Activated CD4-positive, alpha-beta T cell treated with anti-CD3 and anti-CD28 coated beads, Interleukin-2, amount 50 U/mL, for 16 hours (primary cell): ENCODE measurements at places on chromosomes 2 and 18.

DNA sequence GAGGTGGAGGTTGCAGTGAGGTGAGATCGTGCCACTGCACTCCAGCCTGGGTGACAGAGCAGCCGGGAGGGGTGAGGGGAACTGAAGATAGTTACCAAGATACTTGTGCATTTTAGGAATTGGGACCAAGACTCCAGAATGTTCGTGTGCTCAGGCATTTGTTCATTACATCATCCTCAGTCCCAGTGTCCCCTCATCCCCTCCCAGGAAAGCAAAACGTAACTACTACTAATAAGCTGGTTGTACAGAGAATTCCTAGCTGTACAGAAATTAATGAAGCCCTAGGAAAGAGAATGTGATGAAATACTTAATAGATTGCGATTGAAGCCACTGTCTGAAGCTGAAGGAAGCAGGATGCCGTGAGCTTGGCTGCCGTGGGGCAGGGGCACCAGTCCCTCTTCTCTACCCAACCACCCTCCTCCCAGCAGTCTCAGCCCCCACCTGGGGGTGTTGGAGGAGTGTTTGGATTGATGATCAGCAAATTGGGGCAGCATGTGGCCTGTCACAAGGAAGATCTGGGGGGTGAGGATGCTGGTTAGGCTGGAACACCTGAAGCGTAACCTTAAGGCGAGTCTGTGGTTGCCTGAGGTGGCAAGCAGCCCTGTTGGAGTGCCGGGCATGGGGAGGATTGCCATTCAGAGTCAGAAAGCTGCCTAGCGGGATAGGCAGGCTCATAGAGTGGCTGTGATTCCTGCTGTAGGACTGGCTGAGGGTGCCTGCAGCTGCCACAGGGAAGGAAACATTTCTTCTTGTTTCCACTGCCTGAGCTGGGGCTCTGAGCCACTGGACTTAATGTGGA lies 140.9 kb downstream of the SH3RF3 start:
- DNase-seq: no peak

DNA sequence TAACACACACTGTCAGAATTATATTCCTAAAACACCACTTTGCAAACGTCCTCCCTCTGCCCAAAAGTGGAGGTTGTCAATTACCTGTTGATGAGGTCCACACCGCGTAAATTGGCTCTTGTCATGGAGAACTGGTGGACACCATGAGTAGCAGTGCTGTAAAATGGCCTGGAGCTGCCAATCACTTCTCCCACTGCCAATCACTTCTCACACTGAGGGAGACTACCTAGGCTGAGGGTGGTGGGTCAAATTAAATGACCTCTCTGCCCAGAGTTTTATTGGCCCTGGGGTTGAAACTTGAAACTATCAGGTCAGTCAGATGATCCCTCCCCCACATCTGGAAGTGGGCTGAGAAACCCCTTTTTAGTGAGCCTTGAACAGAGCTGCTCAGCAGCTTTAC lies 89.6 kb downstream of the SOWAHC start:
- no peak for DNase-seq

GRCh38 chr2:215624423-215624829 lies 188.6 kb upstream of the FN1 start:
- DNase-seq: no peak

DNA sequence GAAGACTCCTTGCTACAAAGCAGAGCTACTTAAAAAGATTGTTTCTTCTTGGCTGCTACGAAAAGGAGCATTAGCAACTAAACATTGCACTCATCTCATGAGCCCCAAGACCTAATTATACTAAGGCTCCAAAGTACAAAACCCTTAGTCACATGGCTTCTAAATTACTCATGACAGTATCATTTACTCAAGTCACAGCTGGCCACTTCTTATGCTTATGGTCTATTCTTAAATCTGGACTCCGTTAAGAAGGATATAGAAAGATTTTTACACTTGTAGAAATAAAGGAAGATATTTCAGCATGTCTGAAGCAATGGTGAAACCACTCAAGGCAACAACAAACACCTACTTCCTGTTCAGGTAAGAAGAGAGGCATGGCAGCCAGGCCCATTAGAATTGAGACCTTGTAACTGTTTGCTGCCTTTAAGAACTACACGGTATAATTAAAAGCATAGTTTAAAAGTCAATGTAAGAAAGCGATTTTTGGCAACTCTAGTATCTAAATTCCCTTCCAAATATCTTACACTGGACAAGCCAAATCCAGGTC lies 12.7 kb downstream of the ANKRD44 start:
- peak; percentile 68 for DNase-seq

DNA sequence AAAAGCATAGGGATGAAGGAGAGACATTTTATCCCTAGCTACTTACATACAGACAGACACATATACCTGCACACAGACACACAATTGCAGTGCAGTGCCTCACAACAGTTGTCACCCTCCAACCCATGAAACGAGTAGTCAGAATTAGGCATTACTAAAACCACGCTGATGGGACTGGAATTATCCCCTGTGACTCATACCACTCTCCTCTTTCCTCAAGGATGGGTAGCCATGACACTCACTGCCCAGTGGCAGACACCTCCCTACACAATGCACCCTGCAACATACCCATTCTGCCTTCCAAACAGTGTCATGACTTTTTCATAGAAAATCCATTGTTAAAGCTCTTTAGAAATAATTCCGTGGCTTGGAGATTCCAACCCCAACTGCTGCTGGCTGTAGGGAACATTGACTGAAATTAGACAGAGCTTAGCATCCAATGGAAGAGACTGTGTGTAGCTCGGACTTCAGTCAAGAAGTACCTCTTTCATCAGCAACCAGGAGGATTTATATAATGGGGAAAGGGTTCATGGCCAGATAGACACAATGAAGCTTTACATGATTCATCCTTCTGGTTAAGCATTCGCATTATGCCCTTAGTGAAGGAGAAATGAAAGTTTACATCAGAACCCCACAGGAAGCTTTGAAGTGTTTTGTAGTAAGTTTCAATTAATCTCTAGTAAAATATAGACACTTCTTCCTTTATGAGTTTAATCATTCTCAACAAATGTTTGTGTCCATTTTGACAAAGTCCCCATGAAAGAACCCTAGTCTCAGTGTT lies 155.2 kb downstream of the FBXO15 start:
- no peak for DNase-seq

- no peak for DNase-seq
These were observed 54.8 kb downstream of the KIAA2012 start for GRCh38 chr2:202127687-202128331.

- DNase-seq: no peak
These were observed 231.5 kb downstream of the NAPG start for GRCh38 chr18:10757349-10757748.

GRCh38 chr2:197269815-197270214 lies 40.8 kb downstream of the ANKRD44 start:
- DNase-seq: no peak
